ENCODE measurements at places on chromosomes 3 and 15.

GRCh38 chr3:129317014-129317771 lies 38.5 kb downstream of the HMCES start:
- DNase-seq = no peak

- DNase-seq = no peak
Measured at GRCh38 chr15:41853831-41854230, 15.2 kb downstream of the PLA2G4B start.

GRCh38 chr3:117105686-117106085 lies 396.1 kb downstream of the TUSC7 start:
- no peak for DNase-seq

GRCh38 chr3:60206206-60206605 lies 1045.0 kb downstream of the FHIT start:
- no peak for DNase-seq

GRCh38 chr3:196533260-196533681 lies 18.1 kb upstream of the SMCO1 start:
- DNase-seq = no peak

- no peak for DNase-seq
Measured at GRCh38 chr15:40106203-40107161, 2.2 kb downstream of the BMF start.

- no peak for DNase-seq
Measured at GRCh38 chr3:150681057-150681456, 22.7 kb downstream of the ERICH6 start.

DNA sequence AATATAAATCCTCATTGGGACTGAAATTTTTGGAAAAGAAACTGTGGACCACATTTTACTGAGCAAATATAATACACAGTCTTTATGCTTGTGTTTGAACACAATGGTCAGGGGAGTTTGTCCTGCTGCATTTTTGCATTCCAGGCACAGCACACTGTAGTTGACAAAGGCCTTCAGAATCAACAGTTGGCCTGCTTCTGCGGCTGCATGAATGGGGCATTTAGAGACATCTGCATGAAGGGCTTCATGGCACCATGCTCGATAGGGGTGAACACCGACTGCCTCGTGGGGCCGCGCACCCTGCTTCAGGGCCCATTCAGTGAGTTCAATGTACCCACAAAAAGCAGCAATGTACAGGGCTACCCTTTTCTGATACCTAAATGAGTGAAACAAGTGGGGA lies 15.4 kb upstream of the COMMD2 start:
- peak; percentile 97 for DNase-seq

DNA sequence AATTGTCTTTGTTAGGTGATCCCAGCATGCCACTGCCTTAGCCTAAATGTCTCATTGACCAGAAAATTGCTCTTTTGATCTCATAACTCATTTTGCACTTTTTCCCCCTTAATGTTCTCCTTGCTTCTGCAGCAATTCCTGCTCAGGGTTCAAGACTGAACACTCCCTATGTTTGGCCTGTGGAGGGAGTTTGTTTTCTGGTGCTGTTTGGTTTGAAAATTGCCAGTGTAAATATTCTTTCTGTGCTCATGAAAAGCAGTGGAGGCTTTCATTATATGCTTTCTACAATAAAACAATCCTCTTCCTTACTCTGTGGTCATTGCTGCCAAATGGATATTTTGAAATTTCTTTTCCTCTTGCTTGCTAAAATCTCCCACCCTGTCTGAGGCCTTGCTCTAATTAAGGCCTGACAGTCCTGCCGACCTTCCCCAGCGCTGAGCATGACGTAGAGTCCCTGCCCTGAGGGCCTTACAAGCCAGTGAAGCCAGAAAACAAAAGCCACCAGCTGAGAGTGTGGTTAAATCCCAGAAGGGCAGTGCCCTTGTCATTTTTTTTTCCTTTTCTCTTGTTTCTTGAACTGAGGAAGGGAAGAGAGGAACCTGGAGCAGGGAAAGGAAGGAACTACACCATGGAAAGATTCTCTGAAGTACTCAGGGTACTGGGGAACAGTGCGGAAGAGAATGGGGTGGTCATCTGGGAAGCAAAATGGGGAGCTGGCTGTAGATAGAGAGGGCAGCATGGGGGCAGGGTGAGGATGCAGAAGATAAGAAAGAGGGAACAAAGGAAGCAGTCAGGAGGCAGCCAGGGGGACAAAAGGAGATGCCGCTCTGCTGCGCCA lies 24.8 kb downstream of the ZBTB38 start:
- DNase-seq = no peak

- DNase-seq = no peak
Measured at GRCh38 chr3:101849714-101850245, 466 bp downstream of the NFKBIZ start.

- no peak for DNase-seq
Measured at GRCh38 chr3:62968128-62968527, 92.9 kb upstream of the CADPS start.

GRCh38 chr15:28118531-28118930 lies 19.4 kb upstream of the OCA2 start:
- no peak for DNase-seq

DNA sequence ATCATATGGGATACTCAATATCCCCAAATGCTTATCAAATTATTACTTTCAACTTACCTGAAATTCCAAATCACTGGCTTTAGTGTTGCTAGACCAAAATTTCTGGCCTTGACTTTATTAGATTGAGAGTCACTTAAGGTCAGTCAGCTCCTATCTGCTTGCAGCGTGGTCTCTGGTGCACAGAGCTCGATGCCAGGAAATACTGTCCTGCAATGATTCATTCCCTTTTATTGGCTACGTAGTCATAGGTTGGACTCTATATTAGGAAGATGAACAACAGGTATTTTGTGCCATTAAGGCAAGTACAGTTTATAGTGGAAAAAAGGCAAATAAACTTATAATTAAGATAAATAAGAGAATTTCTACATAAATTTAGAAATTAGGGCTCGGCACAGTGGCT lies 378.6 kb upstream of the MCTP2 start:
- DNase-seq = no peak

All from globus pallidus (tissue), 1 donor.